ENCODE measurements at places on chromosomes 5 and 9.

- DNase-seq = no peak
Measured at GRCh38 chr5:157431544-157432200, 28.3 kb upstream of the NIPAL4 start.

GRCh38 chr9:34555002-34555348 lies 32.2 kb upstream of the ENHO start:
- DNase-seq = no peak

GRCh38 chr9:34993502-34994259 lies 4.1 kb downstream of the DNAJB5 start:
- DNase-seq = no peak

DNA sequence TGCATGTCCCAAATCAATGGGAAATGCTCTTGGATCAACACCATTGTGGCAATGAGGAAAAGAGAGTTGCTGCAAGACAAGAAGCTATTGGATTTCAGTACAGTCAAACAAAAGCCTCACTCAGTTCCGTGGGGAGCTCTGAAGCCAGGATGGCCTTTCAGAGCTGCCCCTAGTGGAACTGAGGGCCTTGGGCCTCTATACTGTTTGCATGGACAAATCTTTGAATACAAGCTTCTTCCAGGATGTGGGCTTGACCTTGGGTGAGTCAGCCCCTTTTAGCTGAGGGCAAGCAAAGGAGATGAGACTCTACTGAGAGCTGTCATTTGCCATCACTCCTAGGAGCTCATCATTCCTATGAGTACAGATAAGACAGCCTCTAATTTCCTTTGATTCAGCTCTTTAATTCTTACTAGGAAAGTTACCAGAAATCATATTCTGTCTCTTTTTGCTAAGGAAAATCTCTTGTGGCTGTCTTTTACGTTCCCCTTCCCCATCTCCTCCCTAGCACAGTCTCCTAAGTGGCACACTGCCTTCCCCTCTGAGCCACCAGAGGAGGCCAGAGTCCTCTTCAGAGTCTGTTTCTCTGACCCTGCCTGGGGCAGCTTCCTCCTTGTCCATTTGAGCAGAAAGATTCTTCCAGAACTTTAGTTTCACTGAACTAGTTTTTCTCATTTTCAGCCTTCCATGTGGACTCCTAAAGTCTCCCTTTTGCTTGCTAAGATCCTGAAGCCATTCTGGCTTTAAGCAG lies 168.8 kb upstream of the POC5 start:
- no peak for DNase-seq

GRCh38 chr9:88998503-88998902 lies 7.2 kb downstream of the S1PR3 start:
- no peak for DNase-seq

GRCh38 chr9:12463641-12464040 lies 229.5 kb upstream of the TYRP1 start:
- no peak for DNase-seq

- no peak for DNase-seq
Measured at GRCh38 chr5:128225245-128226030, 141.9 kb downstream of the SLC12A2 start.

GRCh38 chr9:82996941-82997340 lies 66.0 kb downstream of the RASEF start:
- no peak for DNase-seq

DNA sequence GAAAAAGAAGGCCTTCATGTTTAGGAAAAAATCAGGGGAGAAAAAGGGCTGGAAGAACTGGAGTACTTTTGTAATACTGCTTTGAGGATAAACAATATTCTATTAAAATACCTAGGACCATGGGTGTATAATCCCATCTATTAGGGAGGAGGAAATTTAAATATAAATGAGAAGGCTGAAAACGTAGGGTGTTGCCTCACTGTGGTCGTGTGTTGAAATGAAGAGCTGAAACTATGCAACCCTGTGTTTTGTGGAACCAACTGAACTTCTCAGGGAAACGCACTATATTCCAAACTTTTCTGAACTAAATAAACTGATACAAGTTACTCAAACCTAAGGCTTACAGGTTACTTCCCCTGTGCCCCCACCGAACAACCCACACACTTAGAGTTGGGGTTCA lies 4.5 kb upstream of the CNTLN start:
- DNase-seq = no peak

DNA sequence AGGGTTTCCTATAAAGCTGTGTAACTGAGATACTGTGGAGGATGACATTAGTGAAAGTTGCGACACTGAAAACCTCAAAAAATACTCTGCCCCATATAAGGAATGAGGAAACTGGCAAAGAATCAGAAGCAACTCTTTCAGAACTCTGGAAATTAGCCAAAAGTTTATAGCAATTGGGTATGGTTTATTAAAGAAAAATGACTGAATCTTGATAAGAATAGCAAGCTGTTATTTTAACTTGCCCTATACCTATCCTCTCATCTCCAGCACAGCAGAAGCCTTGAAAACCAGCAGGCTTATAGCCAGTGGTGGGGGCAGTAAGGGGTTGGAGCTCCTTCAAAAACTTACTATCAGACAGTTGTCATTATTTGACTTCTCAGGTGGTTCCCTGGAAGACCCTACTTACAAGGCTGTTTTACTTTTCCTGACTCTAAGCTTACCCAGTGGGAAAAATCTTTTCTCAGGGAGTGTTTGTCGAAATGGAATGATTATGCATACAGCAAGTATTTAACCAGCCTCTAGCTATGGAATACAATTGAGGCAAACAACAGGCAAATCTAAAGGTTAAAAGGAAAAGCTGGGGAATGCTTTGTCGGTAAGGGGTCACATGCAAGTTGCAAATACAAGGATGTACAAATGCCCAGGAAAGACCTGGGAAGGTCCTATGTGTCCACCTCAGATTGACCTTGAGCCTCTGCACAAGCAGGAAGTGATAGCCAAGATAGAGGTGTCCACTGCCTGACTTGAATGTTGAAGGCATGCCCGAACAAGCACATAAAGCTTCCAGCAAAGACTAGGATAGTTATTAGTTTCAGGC lies 21.0 kb upstream of the FAM151B start:
- no peak for DNase-seq

GRCh38 chr5:122844136-122844909 lies 1.1 kb upstream of the SNX24 start:
- DNase-seq = no peak

GRCh38 chr5:158552241-158552640 lies 547.5 kb downstream of the EBF1 start:
- DNase-seq = no peak

GRCh38 chr9:25366906-25367305 lies 311.3 kb downstream of the TUSC1 start:
- no peak for DNase-seq

DNA sequence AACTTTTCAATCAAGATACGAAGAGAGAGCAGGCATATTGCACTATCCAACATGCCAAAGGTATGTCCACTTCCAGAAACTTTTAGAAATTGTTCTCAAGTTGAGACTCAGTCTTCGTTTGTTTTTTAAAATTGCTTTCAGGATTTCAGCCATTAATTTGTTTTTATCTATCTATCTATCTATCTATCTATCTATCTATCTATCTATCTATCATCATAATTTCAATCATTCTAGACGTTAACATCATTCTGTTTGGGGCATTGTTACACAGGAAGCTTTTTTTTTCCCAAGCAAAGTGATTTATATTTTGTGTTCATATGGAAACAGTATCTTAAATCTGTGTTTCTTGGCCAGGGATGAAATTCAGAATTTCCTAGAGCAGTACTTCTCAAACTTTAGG lies 7.6 kb downstream of the ERAP2 start:
- DNase-seq = no peak

DNA sequence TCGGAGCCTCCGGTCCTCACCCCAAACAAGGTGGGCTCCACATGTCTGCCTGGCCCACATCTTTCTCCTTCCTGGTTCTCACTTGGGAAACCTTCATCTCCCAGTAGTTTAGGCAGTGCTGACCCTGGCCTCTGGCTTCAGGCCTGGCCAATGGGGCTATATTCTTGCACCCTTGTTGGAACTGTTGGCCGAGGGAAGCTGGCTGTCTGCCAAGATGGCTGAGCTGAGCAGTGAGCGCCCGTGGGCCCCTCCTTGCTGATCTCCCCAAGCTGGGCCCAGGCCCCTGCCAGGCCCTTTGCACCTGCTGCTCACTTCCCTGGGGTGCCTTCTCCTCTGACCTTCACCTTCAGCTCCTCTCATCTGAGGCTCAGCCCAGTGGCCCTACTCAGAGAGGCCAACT lies 31.3 kb downstream of the TSPAN17 start:
- DNase-seq = no peak

GRCh38 chr5:45440466-45440865 lies 255.7 kb downstream of the HCN1 start:
- no peak for DNase-seq

DNA sequence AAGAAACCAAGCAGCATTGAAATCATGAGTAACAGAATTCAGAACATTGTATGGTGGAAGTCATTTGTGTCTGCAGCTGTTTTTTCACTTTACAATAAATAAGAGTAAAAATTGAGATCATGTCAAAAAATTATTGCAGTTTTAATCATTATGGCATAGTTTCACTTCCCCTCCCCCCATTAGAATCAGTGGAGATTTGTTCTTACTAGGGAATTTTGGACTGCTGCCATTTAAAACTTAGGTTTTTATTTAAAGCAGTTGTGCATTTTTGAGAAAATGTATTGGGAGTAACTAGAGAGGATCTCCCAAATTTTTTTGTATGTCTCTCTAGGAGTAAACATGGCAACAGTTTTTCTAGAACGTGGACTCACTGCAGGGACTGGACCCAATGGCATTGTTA lies 20.4 kb downstream of the GTF3C4 start:
- no peak for DNase-seq

DNA sequence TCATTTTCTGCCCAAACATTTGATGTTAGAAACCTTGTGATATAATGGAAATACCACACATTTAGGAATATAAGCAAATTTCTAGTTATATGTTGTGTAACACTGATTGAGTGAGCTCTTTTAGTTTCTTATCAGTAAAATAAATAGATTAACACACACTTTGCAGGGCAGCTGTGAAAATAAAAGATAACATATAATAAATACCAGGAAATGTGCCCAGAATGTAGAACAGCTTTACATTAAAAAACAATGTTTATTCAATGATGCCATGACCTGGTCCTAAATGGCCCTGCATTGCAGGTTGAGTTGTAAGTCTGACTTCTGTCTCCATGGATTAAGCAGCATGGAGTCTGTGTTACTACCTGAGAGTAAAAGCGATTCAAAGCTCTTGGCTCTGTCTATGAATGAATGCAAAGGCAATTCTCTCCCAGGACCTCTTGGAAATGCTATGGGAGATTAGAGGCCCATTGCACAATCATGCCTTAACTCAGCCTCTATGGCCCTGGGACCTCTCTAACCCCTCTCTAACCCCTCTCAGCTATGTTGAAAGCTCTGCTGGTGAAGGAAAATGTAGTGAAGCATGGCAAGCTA lies 296.0 kb upstream of the ACTBL2 start:
- no peak for DNase-seq

- no peak for DNase-seq
Measured at GRCh38 chr5:176817841-176818377, 7.5 kb downstream of the UNC5A start.

- no peak for DNase-seq
Measured at GRCh38 chr9:110303133-110303532, 34.5 kb downstream of the TXNDC8 start.

GRCh38 chr9:124858330-124859046 lies 3.3 kb downstream of the RPL35 start:
- no peak for DNase-seq

DNA sequence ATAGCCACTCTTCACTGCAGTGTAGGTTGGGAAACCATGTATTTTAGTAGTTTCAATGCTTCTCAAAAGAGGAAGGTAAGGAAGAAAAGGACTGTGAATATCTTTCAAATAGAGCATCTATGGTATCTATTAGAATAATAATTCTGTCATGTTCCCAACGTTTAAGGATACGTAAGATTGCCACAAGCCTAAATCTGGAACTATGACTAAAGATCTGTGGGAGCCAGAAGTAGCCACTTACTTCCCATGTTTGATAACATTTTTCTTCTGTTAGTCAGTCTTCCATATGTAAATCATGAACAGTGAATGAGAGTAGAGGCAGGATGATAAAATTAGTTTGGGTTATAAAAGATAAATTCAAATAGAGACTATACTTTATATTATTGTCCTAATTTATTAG lies 16.3 kb upstream of the MROH2B start:
- DNase-seq = no peak

DNA sequence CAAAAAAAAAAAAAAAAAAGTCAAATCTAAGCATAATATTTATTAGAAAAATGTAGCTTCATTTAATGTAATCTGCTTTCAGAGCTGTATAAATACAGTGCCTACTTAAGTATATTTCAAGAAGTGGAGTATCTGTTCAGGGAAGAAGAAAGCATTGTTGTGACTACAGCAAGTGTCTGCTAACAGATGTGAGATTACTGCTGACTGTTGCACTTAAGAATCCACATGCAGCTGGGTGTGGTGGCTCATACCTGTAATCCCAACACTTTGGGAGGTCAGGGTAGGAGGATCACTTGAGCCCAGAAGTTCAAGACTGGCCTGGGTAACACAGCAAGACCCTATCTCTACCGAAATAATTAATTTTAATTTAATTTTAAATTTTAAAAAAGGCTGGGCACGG lies 19.0 kb downstream of the KDM3B start:
- no peak for DNase-seq

GRCh38 chr9:114235033-114235661 lies 79.8 kb downstream of the COL27A1 start:
- no peak for DNase-seq

DNA sequence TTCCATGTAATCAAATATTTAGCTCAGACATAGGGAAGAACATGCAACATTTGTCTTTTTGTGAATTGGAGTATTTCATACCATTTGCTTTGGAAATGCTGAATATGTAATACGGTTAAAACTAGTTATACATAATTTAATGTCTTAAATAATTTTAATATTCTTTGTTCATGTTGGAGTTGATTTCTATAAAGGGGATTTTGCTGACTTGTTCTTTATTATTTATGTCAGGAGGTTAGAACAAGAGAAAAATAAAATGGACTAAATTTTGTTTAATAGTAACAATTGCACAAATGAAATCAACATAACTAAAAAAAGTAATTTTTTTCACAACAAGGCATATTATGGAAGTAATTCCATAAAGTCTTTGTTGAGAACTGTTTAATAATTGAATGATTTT lies 170.0 kb upstream of the CDH18 start:
- no peak for DNase-seq

DNA sequence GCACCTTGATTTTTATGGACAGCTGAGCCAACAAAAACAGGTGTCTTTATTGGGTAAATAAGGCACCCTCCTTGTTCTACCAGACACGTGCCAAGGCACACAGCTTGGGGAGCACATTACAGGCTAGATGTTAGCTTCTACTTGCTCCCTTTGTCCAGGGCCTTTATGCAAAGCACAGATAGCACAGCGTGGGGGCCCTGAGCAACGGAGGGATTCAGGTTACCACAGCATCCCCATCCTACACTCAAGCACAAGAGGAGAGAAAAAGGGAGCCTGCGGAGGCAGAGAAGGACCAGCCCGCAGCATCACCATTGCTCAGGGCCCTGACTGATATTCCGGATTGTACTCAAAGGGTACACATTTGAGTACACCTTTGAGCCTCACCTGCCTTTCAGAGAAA lies 181.7 kb upstream of the KIF2A start:
- no peak for DNase-seq

- no peak for DNase-seq
Measured at GRCh38 chr5:136006761-136007251, 22.0 kb upstream of the TGFBI start.

- no peak for DNase-seq
Measured at GRCh38 chr5:73152411-73153388, 20.3 kb upstream of the TMEM174 start.

- DNase-seq = no peak
Measured at GRCh38 chr5:41636605-41637004, 126.2 kb upstream of the PLCXD3 start.

- no peak for DNase-seq
Measured at GRCh38 chr5:142314109-142314508, 10.7 kb downstream of the SPRY4 start.
